ENCODE measurements at places on chromosomes 5 and 9.

GRCh38 chr5:98168871-98169270 is 604.6 kb upstream of the RGMB start:
- no peak for DNase-seq

DNA sequence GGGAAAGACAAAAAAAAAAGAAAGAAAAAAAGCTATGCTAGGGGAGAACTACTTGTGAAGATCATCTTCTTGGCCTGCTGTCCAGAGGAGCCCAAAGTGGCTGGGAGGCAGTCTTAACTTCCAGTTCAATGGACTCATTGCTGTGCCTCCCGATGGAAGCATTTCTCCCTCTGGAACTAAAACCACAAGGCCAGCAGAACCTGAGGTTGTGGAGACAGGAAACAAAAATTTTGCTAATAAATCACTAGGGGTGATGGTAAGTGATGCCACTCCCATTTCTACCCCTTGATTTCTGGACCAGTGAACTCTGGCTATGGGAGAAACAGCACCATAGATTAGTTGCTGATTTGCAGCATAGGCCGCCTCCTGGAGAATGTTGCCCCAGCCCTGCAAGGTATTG is 123.4 kb upstream of the NFIL3 start:
- DNase-seq: no peak

DNA sequence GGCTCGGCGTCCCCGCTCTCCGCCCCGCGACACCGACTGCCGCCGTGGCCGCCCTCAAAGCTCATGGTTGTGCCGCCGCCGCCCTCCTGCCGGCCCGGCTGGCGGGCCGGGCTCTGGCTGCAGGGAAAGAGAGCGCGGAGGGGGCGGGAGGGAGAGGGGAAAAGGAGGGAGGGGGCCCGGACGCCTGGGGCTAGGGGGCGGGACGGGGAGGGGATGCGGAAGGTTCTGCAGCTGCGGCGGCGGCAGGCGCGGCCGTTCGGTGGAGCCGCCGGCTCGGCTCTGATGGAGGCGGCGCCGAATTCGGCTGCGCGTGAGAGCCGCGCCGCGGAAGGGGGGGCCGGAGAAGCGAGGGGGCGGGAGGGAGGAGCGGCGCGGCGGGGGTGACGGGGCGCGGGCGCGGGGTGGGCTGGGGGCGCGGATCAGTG is at the start of gene MARCHF11:
Gene MARCHF11 (minus strand): TSS at position 281 of the 425 bp plus-strand sequence. CDS start 216 bp downstream, at position 65.
- DNase-seq: no peak

DNA sequence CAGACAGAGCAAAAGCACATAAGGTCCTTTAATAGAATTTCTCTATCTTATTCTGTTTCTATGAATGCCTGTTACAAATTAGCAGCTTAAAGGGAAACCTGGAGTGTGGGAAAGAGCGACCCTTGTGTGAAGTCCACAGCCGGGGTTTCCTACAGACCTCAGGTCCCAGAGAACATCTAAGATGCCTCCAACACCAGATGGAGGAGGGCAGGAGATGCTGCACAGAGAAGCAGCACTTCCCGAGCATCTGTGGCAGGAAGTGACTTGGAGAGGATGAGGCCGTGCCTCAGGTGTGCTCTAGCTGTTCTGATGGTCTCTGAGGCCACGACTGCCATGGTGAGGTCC is 26.8 kb downstream of the IRF1 start:
- DNase-seq: no peak

Measured in CD8-positive, alpha-beta T cell (primary cell).